ENCODE measurements at places on chromosomes 5 and 9.

GRCh38 chr9:125559894-125560293 is 147.1 kb downstream of the MAPKAP1 start:
- DNase-seq: no peak

GRCh38 chr9:19521205-19521604 is 112.4 kb downstream of the ACER2 start:
- DNase-seq: no peak

- DNase-seq: no peak
These were observed 368.5 kb downstream of the DTWD2 start for GRCh38 chr5:118619823-118620222.

DNA sequence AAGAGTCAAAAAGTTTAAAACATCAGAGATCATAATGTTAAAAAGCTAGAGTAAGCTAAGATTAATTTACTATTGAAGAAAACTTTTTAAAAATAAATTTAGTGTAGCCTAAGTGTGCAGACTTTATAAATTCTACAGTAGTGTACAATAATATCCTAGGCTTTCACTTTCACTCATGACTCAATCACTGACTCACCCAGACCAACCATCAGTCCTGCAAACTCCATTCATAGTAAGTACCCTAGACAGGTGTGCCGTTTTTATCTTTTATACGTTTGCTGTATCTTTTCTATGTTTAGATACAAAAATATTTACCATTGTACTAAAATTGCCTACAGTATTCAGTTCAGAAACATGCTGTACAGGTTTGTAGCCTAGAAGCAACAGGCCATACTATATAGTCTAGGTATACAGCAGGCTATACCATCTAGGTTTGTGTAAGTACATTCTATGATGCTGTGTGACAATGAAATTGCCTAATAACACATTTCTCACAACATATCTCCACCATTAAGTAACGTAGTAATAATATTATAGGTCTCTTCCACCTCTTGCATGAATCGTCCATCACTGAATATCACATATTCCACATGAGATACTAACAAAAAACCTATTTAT is 59.2 kb downstream of the MEGF9 start:
- peak; percentile 26 for DNase-seq

GRCh38 chr5:123091298-123092222 is 2.5 kb downstream of the PRDM6 start:
- DNase-seq: no peak

DNA sequence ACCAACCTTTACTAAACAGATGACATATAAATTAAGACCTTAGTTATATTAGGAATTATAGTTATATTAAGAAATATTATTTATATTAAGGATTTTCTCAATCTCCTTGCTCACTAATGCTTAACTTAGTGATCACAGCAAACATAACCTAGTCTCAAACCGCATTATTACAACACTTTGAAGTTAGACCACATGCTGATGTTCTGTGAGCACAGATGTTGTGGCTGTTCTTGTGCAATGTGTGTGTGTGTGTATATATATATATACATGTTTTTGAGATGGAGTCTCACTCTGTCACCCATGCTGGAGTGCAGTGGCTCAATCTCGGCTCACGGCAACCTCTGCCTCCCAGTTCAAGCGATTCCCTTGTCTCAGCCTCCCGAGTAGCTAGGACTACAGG is 20.5 kb downstream of the ELP1 start:
- DNase-seq: no peak

DNA sequence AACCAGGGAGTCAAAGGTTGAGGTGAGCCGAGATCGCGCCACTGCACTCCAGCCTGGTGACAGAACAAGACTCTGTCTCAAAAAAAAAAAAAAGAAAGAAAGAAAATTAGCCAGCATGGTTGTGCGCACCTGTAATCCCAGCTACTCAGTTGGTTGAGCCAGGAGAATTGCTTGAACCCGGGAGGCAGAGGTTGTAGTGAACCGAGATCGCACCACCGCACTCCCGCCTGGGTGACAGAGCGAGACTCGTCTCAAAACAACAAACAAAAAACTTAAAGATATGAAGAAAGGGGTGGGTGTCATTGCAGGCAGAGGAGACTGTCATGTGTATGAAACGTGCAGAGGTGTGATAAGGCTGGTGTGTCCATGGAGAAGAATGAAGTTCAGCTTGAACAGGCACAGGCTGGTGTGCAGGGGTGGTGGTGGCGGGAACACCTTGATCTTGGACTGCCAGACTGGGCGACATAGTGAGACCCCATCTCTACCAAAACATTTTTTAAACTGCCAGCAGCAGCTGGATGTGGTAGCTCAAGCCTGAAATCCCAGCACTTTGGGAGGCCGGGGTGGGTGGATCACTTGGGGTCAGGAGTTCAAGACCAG is 69.6 kb downstream of the UGCG start:
- no peak for DNase-seq

DNA sequence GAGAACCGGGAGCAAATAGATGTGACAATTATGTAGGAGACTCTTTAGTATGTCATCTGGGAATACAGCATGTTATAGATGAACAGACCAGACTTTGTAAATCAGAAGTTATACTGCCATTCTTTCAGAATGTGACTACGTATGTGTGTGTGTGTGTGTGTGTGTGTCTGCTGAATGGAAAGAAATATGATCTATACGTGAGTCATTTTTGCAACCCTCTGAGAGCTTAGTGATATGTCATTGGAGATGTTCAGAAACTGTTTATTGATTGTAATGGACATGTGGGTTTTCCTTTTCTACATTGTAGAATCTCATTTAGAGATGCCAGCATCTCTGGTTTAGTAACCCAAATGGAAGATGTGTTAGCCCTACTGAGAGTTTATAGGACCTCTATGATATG is 731.5 kb downstream of the TLE1 start:
- DNase-seq: no peak

DNA sequence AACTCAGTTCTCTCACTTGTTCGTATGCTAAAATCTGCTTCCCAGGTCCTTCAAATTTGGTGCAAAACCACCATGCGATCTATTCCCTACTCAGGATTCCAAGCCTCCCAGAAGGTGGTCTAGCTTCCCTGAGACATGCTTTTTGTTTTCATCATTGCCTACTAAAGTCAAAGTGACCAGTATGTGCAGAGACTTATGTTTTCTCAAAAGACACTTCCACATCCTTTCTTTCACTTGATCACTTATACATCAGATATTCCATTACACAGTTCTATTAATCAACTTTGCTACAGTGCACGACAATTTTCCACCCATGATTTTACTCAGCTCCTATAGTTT is 242.1 kb downstream of the PAPPA start:
- DNase-seq: no peak

DNA sequence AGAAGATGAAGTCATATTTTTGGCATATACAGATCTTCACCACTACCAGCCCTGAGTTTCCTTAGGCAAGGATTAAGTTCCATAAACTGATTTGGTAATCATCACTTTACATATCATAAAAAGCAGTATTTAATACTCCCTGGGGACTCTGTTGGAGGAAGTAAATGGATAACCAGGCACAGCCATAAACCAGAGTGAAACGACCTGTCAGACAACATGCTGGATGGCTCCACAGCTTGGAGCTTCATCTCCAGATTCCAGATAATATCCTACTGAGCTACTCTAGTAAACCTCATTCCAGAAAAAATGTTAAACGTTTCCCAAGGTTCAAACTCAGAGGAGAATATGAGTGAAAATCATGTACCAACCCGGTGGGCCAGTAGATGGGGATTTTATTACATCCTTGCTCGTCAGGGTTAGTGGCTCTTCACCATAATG is 109.2 kb downstream of the BASP1 start:
- DNase-seq: no peak

GRCh38 chr5:83179966-83180365 is 102.6 kb downstream of the XRCC4 start:
- no peak for DNase-seq

GRCh38 chr5:173094012-173094661 is 38.0 kb downstream of the CREBRF start:
- DNase-seq: peak; percentile 90

GRCh38 chr5:161096581-161096980 is 244.6 kb upstream of the ATP10B start:
- DNase-seq: no peak

- DNase-seq: no peak
These were observed 242.5 kb downstream of the NFIB start for GRCh38 chr9:14071484-14071883.

DNA sequence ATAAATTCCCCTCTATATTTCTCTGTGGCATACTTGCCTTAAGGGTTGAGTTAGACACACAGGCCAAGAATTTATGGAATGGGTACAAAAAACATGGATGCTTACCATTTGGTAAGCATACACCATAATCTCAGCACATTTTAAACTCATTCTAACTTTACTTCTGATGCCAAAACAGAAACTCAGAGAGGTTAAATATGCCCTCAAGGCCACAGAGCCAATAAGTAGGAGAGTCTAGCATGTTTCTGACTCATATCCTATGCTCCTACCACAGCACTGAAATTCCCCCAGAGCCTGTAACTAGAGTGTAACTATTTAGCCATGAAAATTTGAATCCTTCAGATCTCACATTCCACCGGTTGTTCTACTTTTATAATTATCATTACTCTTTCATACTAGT is 559.7 kb downstream of the ACTL7B start:
- peak; percentile 48 for DNase-seq

DNA sequence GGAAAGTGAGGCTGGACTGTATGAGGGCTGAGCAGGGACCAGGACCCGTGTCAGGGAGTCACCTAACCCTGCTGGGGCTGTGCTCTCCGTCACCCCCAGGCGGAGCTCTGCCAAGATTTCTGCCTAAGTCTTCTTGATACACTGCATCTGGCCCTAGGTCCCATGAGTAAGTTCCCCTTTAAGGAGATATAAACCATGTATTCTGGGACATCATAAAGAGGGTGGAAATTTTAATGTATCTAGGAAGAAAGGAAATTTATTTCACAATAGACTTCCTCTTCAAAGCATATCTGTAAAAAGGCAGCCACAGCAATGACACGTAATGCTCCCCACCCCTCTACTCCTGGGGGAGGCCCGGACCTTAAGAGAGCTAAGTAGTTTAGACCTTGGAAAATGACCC is 183.4 kb downstream of the FBXL7 start:
- DNase-seq: peak; percentile 77

DNA sequence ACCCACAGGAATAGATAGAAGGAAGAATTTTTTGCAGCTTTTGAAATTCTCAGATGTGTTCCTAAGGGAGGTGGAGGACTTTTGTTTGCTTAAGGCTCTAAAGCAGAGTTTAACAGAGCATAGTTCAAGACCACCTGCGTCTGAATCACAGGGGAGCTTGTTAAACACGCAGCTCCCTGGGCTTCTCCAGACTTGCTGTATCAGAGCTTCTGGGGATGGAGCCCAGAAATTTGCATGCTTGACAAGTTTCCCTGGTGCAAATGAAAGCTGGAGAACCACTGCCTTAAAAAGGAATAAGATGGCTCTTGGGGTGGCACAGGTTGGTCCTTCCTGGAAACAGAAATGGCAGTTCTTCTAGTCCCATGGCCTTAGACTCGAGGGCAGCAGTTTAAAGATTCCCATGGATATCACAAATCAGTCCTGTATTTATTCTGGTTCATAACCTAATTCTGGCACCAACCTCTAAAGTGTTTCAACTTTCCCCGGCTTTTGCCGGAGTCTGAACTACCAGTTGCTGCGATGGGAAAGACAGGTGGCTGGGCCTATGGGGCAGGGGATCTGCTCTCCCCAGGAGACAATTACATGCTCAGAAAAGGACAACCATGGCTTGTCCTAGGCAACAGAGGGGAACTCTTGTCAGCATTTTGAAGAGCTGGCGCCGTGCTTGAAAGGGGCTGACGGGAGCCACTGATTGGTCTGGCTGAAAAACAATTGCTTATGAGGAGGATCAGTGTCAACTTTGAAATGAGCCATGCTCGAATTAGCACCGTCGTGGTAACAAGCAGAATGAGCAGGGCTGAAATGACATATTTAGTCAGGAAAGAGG is 599.6 kb downstream of the CCDC171 start:
- no peak for DNase-seq

Data from fibroblast of pulmonary artery (primary cell).